ENCODE measurements at places on chromosomes 4 and X.

- no peak for DNase-seq
Observed at GRCh38 chrX:44451056-44451455, 91.6 kb downstream of the FUNDC1 start.

DNA sequence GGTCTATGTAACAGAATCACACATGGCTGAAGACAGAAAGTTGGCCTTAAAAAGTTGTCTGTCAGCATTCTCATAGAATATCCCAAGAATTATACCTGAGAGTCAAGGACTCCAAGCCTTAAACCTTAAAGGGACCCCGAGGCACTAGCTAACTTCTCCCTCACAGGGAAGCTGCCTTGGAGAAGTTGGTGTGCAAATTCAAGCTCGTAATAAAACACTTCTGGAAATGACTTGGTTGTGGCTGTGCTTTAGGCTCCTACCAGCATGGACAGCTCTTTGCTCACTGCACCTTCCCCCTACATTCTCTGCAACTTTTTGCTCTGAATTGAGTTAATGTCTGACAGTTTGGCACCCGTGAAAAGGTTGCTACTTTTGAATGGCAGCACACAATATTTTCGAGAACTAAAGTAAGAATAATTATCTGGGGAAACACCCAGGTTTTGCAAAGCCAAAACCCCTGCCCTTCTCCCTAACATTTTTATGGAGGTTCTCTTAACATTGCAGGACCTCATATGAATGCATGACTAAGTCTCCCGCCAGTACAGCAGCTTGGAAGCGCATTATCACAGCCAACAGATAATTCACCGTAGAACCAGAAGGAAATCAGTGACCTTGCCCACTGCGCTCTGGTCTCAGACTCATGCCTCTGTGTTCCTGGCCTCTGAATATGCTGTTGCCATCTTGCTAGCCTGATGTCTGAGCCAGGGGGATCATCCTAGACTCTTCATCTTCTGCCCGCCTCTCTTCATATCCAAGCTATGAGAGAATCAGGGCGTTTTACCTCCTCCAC, 91.0 kb downstream of the MGST2 start:
- no peak for DNase-seq

DNA sequence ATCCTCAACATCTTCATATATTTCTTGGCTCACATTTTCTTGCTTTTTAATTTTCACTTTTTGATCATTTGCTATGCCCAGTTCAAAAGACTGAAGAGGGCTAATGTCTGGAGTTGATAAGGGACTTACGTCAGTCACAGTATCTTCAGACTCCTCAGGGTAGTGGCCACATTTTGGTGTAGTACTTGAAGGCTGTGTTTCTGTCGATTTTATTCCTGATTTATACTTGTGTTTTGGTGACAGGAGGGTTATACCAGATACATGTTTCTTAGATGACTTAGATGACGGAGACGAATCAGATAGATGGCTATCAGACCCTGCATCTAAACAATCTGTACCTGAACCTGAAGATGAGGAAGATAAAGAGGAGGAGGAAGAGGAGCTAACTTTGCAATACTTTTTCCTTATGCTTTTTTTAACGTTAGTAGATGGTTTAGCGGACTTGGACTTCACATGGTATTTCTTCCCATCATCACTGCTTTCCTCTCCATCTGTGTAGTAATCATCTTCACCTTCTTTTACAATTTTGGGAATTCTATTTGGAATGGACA, 13.4 kb downstream of the CFAP97 start:
- no peak for DNase-seq

DNA sequence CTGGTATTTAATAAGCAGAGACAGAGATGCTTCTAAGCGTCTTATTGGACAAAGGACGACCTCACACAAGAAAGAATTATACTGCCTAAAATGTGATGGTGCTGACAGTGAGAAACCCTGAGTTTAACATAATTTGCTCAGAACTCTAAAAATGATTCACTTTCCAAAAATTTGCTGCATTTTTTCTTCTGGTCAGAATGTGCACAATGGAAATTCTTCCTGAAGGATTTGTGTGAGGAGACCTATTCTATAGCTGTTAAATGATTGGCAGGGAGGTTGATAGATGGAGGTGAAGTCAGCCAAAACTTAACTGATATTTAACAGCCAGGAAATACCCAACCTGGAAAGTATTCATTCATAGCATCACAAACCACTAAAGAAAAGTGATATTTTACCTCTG, 1.7 kb downstream of the MAGEC3 start:
- no peak for DNase-seq

DNA sequence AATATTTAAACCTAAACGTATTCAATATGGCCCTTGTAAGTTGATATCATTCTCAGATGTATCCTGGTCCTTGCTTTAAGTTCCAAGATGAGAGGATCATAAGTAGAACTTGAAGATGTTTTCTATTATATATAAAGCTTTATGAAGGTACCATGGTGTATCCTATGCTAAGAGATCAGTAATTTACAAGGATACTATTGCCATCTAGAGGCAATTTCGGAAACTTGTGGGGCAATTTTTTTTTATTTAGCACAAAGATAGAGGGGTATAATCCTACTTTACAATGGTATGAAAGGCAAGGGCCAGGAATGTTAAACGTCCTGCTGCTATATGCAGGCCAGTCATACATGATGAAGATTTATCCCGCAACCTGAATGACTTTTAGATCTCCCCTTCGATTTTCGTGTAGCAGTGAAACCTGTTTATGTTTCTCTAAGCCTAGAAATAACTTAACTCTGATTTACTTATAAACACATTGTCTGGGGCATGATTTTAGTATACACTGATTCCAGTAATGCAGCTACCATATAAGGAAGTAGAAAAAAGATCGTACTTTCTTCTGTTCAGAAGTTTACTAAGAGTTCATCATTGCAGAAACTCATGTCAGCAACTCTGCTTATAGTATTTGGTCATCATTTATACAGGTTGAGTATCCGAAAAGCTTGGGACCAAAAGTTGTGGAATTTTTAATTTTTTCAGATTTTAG, 2.6 kb downstream of the SLC25A31 start:
- DNase-seq, result no peak

DNA sequence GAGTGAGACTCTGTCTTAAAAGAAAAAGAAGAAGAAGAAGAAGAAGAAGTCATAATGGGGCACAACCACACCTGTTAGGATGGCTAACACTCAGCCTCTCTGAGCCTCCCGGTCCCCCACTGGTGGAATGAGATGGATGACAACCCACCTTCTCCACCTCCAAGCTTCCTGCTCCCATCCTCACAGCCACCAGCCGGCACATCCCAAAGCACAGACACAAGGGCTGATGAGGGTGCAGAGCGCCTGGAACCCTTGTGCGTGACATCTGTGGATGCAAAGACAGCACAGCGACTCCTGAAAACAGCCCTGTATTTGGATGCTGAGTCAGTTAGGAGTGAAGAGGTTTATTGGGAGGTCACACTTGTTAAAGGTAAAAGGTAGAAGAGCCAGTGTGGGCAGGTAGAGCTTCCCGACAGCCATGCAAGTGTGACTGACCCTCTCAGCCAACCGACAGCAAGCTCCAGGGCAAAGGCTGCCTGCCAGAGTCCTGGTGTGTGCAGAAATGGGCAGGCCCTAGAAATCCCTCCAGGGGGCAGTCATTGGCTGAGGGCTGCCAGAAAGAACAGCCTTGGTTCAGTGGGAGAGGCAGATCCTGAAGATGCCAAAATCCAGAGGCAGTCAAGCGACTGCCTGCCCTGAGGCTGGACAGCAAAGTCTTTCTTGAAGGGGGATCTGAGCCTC, 26.6 kb upstream of the MAN2B2 start:
- no peak for DNase-seq

DNA sequence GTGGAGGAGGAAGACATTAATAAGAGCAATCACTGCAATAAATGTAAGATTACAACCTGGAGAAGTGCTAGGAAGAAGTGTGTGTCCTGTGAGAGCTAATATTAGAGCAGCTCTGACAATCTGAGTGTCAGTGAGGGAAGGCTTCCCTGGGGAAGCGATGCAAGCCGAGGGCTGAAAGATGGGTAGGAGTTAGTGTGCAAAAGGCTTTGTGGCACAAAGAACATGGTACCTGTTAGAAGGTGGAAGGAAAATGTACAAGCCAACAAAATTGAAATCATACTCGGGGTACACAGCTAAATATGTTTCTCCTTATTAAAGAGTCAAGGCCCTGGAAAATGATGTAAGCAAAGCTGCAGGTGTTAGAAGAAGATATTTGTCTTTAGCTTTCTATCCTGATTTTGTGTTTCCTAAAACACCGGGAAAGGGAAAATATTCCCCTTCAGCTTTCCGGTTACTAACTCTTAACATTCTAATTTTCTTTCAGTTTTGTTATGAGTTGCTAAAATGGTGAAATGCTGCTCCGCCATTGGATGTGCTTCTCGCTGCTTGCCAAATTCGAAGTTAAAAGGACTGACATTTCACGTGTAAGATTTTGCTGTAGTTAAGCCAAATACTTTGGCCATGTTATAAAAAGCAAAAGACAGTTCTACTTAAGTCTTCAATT, 808 bp downstream of the THAP6 start:
- no peak for DNase-seq

- no peak for DNase-seq
Observed at GRCh38 chrX:150848914-150849365, 49.5 kb downstream of the CD99L2 start.

- DNase-seq, result no peak
Observed at GRCh38 chr4:70533211-70533610, 14.8 kb downstream of the AMTN start.

DNA sequence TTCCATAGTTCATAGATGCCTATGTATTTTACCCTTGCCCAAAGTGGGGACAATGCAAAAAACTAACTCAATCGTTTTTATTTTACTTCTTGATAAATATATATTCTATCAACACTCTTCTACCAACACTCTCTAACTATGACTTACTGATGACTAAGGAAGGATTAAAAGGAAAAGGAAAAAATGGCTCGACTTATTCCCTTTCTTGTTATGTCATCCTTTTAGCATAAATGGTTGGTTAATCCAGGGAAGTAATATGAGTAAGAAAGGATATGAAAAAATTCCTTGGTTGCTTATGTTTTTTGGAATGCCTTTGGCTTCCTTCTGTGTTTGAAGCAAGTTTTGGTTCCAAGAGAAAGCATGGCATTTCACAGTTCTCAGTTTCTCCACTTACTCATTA, 1087.1 kb downstream of the C4orf33 start:
- DNase-seq, result no peak

DNA sequence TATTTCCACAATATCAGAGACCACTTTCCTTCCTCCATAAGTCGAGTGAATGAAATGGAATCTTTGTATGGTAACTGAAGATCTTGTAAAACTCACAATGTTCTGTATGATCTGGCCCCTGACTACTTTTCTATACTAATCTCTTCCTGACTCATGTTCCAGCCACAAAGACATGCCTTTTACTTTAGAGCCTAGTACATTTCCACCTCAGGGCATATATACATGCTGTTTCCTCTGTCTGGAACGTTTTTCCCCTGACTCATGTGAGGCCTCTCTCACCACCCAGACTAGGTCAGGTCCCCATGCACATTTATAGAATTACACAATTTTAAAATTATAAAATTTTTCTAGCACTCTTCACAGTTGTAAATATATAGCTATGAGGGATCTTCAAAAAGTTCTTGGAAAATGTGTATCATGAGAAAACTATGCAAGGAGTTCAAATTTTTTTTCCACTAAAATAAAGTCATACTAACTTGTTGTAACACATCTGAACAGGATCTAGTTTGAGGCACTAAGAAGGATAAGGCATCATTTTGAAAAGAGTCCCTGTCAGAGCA, 208.8 kb downstream of the SH2D1A start:
- DNase-seq, result no peak

GRCh38 chr4:152856960-152857359, 77.2 kb downstream of the ARFIP1 start:
- no peak for DNase-seq

- no peak for DNase-seq
Observed at GRCh38 chr4:101833480-101833879, 43.0 kb downstream of the BANK1 start.

DNA sequence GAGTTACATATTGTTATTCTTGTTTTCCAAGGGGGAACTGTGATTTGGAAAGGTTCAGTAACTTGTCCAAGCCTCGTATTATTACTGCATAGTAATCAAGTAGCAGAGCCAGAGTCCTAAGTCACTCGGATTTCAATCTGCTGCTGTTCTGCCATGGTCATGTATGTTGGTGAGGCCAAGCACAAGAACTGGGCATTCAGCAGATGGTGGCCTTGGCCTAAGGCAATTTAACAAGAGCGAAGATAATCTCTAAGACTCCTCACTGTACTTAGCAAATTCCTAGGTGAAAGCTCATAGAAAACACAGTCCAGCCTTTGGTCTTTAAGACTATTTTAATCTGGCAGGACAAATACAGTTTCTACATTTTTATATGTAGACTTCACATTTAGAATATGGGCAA, 64.8 kb downstream of the NDST3 start:
- no peak for DNase-seq

- DNase-seq, result no peak
Observed at GRCh38 chr4:16029262-16029661, 54.6 kb downstream of the PROM1 start.

DNA sequence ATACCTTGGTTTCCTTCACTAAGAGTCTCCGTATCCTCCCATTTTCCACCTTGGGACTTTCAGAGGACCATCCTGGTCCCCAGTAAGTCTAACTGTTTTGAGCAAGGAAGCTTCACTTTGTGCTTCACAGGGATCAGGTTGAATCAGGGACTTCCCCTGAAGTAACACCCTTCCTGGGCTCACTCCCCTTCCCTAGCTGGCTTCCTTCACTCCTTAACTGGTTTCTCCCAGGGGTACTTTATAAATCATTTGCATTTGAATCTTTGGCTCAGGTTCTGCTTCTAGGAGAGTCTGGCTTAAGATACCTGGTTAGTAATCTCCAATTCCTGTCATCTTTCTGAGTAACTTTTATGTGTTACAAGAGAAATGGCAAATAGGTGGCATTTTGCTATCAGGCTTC, 24.5 kb upstream of the GRIA2 start:
- no peak for DNase-seq

DNA sequence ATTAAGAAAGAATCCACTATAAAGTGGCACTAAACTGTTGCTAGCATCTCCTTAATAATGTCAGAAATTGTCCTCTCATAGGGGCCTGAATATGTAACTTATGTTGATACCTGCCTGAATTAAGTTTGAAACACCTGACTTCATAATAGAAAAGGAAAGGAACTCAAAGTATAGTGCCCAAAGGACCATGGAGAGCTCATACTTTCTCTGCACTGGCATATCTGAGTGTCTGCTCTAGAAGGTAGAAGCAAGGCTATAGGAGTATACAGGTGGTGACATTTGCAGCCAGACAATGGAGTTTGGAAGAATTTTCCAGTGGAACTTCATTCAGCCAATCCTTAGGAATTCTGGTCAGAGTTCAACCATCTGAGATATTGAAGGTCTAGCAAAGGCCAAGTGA, 988.9 kb downstream of the RAB28 start:
- no peak for DNase-seq

- DNase-seq, result no peak
Observed at GRCh38 chrX:37757082-37757481, 22.8 kb upstream of the CYBB start.
